ENCODE measurements at places on chromosomes 12 and 14.
A peak's percentile ranks its signal among the peaks of the same experiment; 100 is the strongest.

DNA sequence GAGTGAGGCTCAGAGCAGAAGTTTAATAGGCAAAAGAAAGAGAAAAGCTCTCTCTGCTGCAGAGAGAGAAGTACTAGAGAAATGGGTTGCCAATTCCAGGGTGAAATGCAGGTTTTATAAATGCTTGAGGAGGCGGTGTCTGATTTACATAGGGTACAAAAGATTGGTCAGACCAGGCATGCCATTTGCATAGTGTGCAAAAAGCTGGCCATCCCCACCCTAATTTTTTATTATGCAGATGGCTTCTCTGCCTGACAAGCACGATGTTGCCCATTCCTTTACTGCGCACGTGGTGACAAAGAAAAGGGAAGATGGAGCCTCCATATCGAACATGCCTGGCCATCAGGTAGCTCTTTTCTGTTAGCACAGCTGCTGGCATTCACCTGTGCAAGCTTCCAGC, 209.3 kb upstream of the PPFIA2 start:
- no peak for DNase-seq

- DNase-seq, result no peak
These were observed 7.0 kb downstream of the AMN start for GRCh38 chr14:102929241-102930137.

- DNase-seq, result no peak
These were observed 98.4 kb downstream of the GTF2A1 start for GRCh38 chr14:81122326-81122725.

DNA sequence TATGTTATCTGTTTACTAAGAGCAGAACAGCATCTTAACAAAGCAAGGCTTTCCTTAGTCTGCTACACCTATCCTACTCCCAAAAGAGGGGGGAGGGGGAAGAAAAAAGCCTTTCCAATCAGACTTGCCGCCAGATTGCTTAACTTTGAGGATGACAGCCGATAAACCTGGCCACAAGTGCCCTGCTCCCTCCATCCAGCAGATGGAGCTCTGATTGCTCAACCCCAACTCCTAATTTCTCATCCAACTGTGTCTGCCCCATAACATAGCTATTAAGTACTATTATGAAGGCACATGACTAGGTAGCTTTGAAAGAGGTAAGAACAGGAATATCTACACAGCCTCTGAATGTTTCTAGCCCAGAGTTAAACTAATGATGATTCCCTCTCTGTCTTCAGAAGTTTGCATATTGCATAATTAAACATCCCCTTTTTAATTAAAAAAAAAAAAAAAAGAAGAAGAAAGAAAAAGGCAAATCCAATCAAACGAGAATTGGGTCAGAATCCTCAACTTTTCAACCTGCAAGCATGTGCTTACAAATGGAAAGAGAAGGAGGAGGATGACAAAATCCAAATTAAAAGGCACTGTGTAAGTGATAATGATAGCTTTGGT, 247.4 kb downstream of the GALC start:
- DNase-seq, result peak; percentile 45

- no peak for DNase-seq
These were observed 68.9 kb downstream of the DAD1 start for GRCh38 chr14:22519877-22520685.

DNA sequence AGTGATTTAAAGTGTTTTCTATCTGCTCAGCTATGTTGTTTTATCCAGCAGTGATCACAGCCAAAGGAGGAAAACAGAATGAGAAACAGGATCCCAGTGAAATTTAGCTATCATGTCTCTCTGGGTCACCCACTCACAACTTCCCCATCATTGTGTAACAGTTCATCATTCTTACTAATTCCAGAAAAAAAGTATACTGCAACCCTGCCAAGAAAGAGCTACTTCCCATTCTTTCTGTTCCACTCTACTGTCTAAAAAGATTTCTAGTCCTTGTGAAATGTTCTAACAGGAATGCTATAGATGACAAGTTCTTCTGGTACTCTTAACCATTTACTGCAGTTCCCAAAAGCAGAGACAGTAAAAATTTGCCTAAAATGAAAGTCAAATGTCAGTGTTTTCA, 39.2 kb upstream of the CD163 start:
- DNase-seq, result no peak

DNA sequence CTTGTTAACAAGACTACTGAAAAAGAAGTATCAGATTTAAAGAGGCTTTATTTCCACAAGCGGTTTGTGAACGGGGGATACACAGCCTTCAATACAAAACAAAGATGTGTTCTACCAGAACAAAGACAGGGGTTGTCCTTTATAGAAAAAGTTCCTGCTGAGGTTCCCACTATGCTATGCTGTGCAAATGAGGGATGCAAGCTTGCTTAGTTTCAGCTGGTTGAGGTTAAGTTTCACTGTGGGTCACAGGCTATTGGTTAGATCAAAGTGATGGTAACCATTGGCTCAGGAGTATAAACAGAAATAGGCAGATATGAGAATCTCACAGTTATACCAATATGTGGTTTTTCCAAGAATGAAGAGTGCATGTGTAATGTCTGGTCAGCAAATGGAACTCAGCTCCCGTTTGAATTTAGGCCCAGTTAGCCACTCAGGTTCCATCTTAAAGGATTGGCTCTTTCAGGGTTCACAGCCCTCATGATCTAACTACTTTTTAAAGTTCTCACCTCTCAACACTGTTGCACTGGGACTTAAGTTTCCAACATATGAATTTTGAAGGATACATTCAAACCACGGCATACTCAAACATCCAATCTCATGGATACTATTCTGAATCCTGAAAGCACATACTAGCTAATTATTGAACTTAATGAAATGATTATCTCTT, 215.4 kb upstream of the DCN start:
- no peak for DNase-seq

GRCh38 chr14:42174357-42174756, 567.7 kb downstream of the LRFN5 start:
- no peak for DNase-seq

DNA sequence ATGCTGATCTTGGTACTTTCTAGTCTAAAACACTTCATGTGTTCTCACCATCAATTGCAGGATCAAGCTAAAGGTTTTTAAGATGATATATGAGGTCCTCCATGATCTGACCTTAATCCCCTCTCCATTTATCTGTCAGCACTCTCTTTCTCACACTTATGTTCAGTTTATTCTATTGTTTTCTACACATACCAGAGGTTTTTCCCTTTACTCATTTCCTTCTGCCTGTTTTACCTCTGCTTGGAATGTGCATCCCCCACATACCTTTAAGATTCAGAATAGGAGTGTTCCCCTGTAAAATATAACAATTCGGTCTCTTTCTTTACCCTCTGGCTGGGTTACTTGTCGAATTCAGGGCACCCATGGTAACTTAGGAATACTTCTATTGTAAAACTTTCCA, 219.1 kb upstream of the PKP2 start:
- DNase-seq, result no peak

DNA sequence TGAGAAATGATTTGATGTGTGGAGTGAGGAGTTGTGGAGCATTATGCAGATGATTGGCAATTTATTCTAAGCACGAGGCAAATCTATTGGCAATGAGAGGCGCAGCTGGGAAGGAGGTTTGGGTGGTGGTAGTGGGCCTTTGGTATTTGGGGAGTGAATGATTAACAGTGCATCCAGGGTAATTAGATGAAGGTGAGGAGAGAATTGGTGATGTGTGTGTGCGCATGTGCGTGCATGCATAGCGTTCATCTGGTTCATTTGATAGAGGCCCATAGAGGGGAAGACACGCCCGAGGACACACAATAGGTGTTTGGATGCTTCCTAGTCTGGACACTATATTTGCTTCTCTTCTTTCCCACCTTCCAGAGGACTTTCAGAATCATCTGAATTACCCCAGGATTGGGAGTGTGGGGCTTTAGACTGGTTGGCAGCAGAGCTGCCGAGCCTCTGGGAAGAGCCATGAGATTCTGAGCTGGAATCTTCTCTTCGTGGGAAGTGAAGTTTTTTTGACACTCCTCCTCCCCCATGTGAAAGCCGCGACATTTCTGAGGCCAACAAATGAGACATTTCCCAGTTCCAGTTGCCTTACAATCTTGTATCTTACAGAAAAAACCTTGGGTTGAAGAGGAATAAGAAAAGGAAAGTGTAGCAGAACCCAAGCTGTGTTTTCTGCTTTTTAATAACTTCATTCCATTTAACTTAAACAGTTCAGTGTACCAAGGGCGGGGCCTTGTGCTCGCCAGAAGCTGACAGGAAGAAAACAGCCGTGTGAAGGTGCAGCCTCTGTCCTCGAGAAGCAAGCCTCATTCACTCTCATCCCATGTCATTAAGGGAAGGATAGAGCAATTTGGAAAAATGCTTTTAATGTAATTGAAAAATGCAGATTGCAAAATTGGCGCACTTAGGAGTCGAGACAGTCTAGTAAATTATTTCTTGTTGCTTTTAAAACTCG, 65.2 kb downstream of the SLC25A47 start:
- DNase-seq, result no peak

DNA sequence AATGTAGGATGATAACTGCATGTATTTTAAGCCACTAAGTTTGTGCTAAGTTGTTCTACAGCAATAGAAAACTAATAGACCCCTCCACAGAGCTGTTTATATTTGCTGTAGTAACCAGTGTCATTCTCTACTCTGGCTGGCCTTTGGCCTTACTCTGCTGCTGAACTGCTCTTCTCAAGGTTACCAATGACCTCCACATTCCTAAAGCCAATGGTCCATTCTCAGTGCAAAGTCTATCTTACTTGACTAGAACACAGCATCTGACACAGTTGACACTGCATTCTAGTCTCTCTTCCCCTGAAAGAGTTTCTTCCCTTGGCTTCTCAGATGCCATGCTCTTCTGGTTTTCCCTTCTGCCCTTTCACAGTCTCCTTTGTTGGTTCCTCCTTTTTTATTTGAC, 154.8 kb upstream of the CRY1 start:
- no peak for DNase-seq

Data from RKO (cell line).